ENCODE measurements at places on chromosomes 4 and X.

DNA sequence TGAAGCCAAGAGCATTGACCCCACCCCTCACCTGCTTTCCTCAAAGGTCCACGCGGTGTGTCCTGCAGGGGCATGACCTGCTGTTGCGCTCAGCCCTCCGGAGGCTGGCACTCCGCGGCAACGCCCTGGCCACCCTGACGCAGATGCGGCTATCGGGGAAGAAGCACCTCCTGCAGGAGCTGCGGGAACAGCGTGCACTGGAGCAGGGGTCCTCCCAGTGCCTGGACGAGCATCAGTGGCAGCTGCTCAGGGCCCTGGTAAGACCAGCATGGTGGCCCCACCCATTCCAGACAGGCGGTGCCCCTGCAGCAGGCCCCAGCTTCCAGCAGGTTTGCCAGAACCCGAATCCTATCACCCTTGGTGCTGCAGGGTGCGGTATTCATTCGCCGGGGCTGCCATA, 86.0 kb downstream of the EVC start:
- DNase-seq: no peak

DNA sequence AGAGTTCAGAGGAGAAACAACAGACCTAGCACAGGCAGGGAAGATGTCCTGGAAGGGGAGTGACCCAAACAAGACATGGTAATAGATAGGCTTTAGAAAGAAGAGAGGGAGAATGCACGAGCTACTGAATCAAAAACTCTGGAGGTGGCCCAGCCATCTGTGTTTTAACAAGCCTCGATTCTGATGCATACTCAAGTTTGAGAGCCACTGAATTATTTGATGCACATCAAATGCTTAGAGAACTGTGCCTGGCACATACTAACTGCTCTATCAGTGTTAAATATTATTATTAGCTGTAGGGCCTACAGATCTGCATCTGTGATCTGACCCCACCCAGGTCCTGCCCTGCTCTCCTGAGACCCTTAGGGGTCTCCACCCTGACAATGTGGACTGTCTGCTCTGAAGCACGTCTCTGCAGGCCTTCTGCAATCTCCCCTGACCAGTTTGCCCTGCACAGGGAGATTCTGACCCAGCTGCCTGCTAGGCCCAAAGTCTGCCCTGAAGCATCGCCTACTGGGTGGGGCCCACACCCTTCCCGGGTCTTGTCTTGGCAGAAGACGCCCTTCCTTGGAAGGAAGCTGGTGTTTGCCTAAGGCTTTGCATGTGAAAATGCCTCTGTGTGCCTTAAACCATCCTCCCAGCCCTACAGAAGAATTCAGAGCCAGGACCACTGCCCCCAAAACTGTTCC, 201.5 kb upstream of the KLF3 start:
- no peak for DNase-seq

DNA sequence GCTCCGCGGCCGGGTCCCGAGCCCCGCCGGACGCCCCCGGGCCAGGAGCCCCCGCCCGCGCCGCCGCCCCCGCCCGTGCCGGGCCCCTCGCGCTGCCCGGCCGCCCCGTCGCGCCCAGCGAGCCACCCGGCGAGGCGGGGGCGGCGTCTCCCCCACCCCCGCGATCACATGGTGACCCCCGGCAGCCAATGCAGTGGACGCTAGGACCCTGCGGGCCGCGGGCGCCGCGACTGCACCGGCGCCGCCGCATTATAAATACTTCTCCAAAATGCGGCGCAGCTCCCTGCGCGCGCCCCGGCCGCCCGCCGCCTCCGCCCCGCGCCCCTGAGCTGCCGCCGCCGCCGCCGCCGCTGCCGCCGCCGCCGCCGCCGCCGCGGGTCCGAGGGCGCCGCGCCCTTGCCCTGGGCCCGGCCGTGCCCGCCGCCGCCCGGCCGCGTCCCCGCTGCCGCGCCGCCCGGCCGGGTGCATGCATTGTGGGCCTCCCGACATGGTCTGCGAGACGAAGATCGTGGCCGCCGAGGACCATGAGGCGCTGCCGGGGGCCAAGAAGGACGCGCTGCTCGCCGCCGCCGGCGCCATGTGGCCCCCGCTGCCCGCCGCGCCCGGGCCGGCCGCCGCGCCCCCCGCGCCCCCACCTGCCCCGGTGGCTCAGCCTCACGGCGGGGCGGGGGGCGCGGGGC, at the start of gene NAT8L:
NAT8L (plus strand) TSS at position 282 of the 680 bp plus-strand sequence; CDS start at position 467, 185 bp downstream.
- DNase-seq: no peak

- DNase-seq: no peak
These were observed 203.2 kb upstream of the MBNL3 start for GRCh38 chrX:132692066-132692465.

DNA sequence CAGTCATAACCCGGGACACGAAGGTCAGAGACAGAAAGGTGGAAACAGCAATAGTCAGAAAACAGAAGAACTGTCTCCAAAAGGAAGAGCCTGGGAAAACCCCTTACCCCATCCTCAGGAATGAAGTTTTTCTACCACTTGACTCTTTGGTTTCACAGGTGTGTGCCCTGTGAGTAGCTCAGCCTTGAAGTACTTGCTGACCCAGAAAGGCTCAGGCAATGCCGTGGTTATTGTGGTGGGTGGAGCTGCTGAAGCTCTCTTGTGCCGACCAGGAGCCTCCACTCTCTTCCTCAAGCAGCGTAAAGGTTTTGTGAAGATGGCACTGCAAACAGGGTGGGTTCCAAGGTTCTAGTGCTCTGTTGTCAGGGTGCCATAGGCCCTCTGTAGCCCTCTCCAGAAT, 24.4 kb downstream of the DGAT2L6 start:
- DNase-seq: no peak

- no peak for DNase-seq
These were observed 8.9 kb downstream of the POLA1 start for GRCh38 chrX:24702362-24703184.

GRCh38 chrX:32191316-32191715, 1020.0 kb downstream of the DMD start:
- no peak for DNase-seq

- no peak for DNase-seq
These were observed 343.6 kb upstream of the CT83 start for GRCh38 chrX:116806288-116806802.

DNA sequence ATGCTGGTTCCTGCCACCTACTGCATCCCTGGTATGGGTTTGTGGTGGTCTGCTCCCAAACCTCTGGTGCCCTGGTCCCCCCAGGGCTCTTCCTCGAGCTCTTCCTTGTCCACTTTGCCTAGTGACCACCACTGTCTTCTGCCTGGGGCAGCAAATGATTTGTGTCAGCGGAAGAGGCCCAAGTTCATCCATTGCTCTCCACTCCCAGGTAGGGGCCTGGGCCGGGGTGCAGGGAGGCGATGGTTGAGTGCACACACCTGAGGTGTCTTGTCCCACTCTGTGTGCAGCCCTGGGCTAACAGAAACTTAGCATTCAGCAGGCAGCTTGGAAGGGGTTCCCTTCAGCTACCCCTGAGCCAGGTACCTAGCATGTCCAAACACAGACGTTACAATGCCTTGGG, 75.6 kb upstream of the SOX3 start:
- peak; percentile 4 for DNase-seq

DNA sequence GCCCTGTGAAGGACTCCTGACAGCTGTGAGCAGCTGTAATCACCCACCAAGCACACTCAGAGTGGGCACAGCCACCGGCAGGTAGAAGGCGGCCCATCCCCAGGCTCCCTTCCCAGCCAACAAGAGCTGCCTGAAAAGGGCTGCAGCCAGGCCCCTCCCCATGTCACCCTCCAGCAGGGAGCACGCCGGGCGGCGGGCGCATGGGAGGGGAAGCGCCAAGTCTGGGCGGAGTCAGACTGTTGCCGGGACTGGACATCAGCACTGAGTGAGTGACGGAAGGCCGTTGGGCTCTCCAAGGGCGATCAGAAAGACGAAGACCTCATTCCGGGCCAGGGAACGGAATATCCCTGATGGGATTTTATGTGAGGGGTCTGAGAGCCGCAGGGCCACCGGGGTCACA, 82.1 kb downstream of the PPP2R2C start:
- DNase-seq: no peak

DNA sequence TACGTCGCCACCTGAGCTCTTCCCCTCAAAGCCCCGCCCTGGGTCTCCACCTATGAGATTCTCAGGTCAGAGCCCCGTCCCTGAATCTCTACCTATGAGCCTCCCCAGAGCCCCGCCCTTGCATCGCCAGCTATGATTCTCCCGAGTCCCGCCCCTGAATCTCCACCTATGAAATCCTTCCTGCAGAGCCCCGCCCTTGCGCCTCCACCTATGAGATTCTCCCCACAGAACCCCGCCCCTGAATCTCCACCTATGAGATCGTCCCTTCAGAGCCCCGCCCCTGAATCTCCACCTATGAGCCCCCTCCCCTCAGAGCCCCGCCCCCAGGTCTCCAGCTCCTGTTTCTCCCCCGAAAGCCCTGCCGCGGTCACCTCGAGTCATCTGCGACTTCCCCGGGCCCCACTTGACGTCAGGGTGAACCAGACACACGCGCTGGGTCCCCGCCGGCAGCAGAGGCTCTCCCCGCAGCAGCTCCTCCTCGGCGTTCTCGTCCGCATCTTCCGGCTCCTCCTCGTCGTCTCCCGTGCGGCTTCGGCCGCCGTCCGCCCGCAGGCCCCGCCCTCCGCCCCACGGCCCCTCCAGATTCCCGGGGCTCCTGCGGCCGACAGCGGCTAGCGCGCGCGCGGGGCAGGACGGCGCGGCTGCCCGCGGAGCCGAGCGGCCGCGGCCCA, 393 bp downstream of the GTPBP6 start:
- no peak for DNase-seq

- no peak for DNase-seq
These were observed 1.5 kb downstream of the FRMPD3 start for GRCh38 chrX:107450823-107451509.

- DNase-seq: no peak
These were observed 45.0 kb upstream of the UPRT start for GRCh38 chrX:75228854-75229253.

- no peak for DNase-seq
These were observed 857.2 kb downstream of the RPA4 start for GRCh38 chrX:97740886-97741285.

- no peak for DNase-seq
These were observed 4.9 kb downstream of the UGT8 start for GRCh38 chr4:114603497-114603896.

GRCh38 chr4:137125011-137125410, 407.3 kb downstream of the PCDH18 start:
- DNase-seq: no peak

DNA sequence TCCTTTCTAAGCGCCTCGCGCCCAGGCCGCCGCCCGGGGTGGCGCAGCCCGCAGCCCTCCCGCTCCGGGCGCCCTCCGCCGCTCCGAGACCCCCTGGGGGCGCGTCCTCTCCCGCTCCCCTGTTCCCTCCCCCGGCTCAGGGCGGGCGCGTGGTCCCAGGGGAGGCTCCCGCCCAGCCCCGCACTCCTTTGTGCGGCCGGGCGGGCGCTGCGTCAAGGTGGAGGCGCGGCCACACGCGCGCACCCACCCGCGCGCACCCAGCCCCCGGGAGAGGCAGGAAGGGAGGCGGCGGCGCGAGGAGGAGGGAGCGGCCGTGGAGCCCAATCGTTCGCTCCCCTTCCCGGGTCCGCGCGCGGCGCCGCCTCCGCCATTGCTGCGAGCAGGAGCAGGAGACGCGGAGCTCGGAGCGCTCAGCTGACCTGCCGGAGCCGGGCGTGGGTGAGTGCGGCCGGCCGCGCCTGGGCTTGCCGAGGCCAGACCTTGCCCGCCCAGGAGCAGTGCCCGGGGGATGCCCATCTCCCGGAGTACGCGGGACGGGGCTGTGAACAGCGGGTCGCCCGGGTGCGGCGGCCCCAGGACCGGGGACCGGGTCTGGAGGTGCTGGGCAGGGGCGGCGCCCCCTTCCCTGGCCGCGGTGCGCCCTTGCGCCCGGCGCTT, at the start of gene NSG1:
NSG1 (plus strand) TSS at position 367 of the 657 bp plus-strand sequence. CDS start 528 bp downstream, outside the sequence.
- DNase-seq: peak; percentile 34

DNA sequence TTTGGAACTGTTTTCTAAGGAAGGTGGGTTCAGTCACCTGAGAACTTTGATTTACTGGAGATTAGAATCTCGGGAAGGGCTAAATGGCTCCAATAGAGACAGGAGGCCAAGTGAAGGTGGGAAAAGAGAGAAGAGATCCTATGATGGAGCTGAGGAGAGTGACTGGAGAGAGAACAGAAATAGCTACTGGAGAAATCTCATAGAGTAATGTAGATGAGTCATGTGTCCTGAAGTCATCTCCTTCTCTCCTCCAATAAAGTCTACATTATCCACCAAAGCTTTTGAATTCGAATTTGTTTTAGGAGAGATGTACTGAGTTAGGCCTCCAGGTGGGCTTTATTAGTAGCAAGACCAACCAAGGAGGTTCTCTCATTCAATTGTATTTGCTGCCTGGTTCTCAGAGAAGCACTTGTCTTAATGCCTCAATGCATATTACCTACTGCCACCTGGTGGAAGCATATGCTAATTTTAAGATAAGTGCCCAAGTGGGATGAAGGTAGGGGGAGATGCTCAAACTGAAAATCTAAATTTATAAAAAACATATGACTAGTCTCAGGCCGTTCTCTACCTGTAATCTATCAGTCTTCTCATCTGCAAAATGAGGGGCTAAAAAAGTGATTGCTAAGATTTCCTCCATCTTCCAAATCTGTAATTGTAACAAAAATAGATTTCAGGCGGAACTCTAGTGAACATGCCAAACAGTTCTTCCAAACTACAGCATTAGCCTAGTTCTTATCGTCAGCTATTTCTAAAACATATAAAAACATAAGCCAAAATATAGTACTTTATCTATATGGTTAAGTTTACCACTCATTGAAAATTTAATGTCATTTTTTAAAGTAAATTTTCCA, 24.4 kb downstream of the TXK start:
- DNase-seq: no peak

DNA sequence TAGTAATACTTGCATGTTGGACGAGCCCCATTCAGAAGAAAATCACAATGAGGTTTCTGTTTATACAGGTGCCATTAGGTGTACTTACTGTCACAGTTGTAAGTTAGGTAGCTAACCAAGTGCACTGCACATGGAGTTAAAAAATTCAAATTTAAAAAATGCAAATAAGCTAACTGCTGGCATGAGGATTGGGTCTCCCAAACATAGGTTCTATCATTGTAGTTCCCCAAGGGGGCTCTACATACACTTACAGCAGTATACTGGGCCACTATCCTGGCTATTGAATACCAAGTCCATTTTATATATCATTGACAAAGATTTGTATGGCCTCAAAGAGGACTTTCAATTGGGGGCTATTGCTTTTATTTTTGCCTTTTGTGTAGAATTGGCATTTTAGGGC, 153.4 kb downstream of the FMR1NB start:
- DNase-seq: no peak

GRCh38 chr4:72909461-72909860, 160.1 kb downstream of the COX18 start:
- no peak for DNase-seq

DNA sequence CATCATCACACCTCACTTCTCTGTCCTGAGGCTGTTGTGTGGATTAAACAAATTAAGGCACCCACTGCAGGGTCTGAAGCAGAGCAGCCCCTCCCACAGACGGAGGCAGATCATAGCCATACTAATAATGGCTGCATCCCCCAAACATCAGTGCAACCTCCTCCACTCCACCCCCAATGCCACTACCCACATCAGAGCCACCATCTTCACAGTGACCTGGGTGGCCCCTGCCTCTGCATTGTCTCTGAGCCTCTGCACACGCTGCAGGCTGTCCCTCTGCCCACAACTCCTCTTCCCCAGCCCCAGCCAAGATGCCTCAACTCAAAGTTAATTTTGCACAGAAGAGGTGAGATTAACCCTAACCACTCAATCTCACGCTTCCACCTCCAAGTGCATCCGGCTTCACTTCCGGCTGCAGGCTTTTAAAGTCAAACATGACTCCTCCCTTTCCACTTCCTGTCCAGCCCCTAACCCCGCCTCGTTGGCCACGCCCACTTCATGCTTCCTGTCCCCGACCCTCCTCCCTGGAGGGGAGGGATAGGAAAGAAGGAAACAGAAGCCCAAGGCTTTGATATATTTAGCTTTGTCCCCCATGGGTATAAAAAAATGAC, 22.7 kb downstream of the JAKMIP1 start:
- DNase-seq: peak; percentile 19

Measured in activated gamma-delta T cell (primary cell).